ENCODE measurements at places on chromosomes 5 and 9. TPM values are rescaled to one million over a fixed set of nuclear protein-coding genes. Genes with fewer than 3 reads are reported as not detected.

CFAP157 gene
- total RNA-seq = 1.5 TPM

FOXD4L4 gene
- 0.06 TPM for total RNA-seq

BHMT gene
- 359 TPM for total RNA-seq

TRIM14 gene
- total RNA-seq = 4.3 TPM

FRMD3 gene
- total RNA-seq = 16.6 TPM

SLCO6A1 gene
- not detected for total RNA-seq

Measured in metanephros (tissue), 2 donors.